Right atrium auricular region (tissue), 2 donors: ENCODE measurements at places on chromosomes 5 and 9.

- H3K4me3 ChIP-seq: no peak overlapping the region
- no peaks in the 10 kb centered on the region for H3K4me1 ChIP-seq
- no peak overlapping the region for H3K27ac ChIP-seq
- no peak for DNase-seq
- H3K27me3 ChIP-seq: no peaks in the 10 kb centered on the region
Measured at GRCh38 chr5:148208226-148208625, 5.4 kb downstream of the SPINK6 start.

GRCh38 chr5:133825631-133826289, 142.7 kb downstream of the C5orf15 start:
- no peak for DNase-seq
- no peak overlapping the region for H3K4me3 ChIP-seq
- H3K4me1 ChIP-seq: peaks cover 6% of the 10 kb centered on the region
- no peak overlapping the region for H3K27ac ChIP-seq
- no peaks in the 10 kb centered on the region for H3K36me3 ChIP-seq

DNA sequence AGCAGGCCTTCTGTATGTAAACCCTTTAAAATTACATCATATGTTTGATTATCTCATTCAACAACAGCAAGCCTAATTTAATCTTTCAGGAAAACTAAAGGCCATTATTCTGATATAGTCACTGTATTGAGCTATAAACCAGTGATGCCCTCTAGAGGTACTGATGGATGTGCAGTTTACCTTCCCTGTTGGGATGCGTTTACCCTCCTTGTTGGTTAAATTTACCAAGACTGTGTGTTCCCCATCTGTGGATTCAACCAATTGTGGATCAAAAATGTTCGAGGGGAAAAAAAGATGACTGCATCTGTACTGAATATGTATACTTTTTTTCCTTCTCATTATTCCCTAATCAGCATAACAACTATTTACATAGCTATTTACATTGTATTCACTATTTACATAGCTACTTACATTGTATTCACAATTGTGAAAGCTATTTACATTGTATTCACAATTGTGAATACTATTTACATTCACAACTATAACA, 3.7 kb upstream of the BAAT start:
- H3K4me3 ChIP-seq: no peak overlapping the region
- H3K4me1 ChIP-seq: no peaks in the 10 kb centered on the region
- H3K27me3 ChIP-seq: no peaks in the 10 kb centered on the region

- H3K36me3 ChIP-seq: no peaks in the 10 kb centered on the region
- H3K4me1 ChIP-seq: no peaks in the 10 kb centered on the region
- no peaks in the 10 kb centered on the region for H3K27me3 ChIP-seq
- DNase-seq: no peak
- no peak overlapping the region for H3K4me3 ChIP-seq
Measured at GRCh38 chr9:2215921-2216441, 200.8 kb downstream of the SMARCA2 start.
